AG04450 (cell line): ENCODE measurements at places on chromosomes 16 and 17.
A peak's percentile ranks its signal among the peaks of the same experiment; 100 is the strongest.

GRCh38 chr16:29927070-29927905, 1.3 kb upstream of the KCTD13 start:
- no peak for DNase-seq

DNA sequence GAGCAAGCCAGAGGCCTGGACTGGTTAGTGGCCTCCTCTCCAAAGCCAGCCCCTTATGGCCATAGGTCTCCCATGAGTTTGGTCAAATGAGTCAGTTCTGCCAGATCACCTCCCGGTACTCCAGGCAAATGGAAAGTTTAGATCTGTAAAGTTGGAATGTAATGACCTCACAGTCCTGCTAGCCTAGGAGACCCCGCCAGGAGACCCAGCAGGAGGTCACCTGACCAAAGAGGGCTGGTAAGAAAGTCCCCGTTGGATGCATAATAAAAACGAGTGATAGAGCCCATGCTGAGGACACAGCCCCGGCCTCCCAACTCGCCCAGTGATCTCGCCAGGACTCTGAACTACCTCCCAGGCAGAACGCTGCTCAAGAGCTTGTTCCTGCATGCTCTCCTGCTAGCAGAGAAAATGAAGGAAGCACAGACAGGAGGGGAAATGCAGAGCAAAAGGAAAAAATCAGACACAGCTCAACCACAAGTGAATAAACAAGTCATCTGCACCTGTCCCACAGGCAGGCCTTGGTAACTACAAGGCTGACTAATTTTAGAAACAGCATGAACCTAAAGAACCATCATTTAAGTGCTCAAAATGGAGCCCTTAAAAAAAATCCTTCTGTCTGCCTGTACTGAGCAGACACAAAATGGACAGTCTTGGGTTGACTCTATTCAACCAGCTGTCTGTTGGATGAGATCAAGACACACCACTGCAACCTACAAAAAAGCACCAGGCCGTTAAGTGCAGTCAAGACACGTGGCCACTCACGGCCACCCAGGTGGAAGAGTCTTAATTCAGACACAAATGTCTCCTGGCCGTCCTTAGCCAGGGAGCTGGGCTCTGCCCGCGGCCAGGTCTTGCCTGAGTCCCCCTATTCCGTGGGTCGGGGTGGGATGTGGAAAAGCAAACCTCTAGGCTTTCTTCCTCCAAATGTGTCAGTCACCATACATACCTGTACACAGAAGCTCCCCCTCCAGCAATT, 9.2 kb downstream of the CDIP1 start:
- DNase-seq, result peak; percentile 49

GRCh38 chr17:70523426-70523825, 354.1 kb downstream of the KCNJ2 start:
- DNase-seq, result no peak

GRCh38 chr17:31838636-31839225, 20.3 kb downstream of the COPRS start:
- DNase-seq, result no peak

GRCh38 chr17:41676058-41676419, 12.6 kb upstream of the EIF1 start:
- DNase-seq, result no peak

- DNase-seq, result no peak
Observed at GRCh38 chr16:177394-177822, 928 bp downstream of the HBA1 start.

DNA sequence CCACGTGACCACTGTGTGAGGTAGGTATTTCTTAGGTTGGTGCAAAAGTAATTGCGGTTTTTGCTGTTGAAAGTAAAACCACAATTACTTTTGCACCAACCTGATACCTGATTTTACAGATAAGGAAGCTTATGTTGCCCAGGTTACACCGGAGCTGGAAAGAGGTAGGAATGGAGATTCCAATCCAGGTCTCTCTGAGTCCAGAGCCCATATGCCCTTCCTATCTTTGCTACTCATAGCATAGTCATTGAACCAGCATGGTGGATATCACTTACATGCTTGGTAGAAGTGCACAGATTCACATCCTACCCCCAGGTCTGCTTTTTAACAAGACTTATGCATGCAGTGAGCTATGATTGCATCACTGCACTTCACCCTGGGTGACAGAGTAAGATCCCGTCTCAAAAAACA, 61.8 kb downstream of the ARSG start:
- no peak for DNase-seq

DNA sequence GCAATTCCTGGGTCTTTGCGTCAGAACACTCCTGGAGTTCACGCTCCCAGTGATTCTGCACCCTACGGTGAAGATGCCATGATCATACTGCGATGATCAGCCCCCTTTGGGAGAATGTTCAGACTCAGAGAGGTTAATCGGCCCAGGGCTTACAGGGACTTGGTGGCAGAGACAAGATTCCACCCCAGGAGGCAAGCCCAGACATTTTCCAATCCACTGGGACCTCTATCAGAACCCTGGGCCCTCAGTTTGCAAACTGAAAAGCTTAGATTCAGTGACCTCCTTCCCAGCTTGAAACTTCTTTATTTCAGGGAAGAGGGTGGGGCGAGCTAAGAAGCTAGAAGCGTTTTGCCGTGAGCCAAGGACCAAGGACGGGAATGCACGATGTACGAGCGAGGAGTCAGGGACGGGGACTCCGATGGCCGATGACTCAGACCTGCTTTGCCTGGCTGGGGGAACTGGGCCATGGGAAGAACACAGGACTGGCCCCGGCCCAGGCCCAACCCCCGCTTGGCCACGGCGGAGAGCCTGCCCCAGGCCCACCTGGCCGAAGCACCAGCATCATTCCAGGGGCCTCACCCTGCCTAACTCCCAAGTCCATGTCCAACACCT, 34.7 kb downstream of the SOCS3 start:
- DNase-seq, result no peak

DNA sequence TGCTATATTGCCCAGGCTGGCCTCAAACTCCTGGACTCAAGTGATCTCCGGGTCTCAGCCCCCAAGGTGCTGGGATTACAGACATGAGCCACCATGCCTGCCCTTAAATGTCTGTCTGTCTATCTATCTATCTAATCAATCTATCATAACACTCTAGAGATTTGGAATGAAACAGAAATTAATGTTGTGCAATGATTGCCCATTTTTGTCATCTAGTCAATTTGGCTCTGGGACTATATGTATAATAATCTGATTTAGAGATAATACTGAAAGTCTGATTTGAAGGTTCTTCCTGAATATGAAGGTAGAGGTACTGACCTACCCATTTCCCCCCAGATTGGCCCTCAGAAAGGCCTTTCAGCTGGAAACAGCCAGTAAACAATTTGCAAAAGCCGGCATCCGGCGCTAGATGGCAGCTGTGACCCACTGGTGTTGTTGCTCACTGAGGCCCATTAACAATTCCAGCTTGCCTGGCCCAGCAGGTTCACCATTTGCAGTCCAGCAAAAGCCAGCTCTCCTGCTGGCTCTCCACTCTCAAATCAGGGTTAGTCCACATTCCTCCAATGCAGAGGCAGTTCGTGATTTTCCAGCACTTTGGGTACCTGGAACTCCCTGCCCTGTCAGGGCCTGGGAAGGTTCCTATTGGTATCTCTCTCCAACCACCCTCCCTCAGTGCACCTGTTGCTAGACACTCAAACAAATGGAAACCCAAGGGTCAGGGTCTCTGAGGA, 22.9 kb upstream of the C16orf87 start:
- DNase-seq, result peak; percentile 36

GRCh38 chr17:2027528-2028233, 2.3 kb upstream of the DPH1 start:
- no peak for DNase-seq

- DNase-seq, result no peak
Observed at GRCh38 chr17:45436161-45436560, 3.5 kb upstream of the ARHGAP27 start.

DNA sequence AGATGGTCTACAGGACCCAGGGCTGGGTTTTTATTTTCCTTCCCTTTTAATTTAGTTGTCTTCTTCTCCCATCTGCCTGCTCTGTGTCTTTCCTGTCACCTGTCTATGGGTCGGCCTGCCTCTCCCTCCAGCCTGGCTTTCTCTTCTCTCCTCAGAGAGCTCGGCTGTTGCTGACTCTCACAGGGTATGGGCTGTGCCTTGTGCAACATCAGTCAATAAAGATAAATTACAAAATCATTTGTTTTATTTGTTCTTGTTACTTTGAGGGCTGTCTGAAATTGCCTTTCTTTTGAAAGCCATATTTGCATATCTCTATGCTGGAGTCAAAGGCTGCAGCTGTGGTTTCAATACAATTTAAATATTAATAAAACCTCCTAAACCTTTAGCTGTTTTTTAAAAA, 15.6 kb downstream of the RND2 start:
- no peak for DNase-seq

DNA sequence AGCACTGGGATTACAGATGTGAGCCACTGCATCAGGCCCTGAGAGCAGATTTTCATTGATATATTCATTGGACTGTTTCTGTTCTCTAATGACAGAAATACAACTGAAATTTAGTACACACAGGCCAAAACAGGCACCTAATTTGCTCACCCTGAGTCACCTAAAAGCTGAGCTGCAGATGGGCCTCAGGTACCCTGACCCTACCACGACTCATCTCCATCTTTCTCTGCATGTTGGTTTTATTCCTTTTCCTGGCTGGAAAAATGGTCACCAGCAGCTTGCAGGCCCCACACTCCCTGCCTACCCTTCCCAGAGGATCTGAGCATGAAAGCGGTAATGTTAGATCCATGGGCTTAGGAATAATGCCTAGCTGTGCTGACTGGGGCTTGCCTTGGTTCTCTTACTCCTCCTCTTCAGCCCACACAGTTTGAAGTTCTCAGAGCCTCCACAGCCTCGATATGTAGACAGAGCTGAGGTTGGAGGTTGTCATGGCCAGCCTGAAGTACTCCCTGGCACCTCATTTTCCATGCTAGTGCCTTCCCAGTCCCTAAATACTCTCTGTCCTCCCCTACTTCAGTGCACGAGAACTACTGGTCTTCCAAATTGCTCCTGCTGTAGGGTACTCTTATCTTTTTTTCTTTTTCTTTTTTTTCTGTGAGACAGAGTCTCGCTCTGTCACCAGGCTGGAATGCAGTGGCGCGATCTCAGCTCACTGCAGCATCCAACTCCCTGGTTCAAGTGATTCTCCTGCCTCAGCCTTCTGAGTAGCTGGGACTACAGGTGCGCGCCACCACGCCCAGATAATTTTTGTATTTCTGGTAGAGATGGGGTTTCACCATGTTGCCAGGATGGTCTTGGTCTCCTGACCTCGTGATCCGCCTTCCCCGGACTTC, 51.1 kb downstream of the CENPV start:
- DNase-seq, result no peak

DNA sequence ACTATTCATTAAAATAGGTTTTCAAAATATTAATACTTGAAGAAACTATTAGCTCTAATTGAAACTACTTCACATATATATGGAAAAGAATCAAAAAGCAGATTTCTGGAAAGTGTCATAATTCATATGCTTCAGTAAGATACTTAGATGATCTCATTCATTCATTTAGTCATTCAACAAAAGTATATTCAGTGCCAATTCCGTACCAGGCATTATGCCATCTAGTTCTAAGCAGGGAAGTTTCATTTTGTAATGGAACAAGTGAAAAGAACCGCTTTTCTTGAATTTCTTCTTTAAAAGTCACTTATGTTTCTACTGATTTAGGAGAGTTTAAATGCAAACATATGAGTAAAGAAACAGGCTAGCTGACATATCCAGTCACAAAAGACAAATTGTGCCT, 118.3 kb upstream of the FAM20A start:
- DNase-seq, result no peak

DNA sequence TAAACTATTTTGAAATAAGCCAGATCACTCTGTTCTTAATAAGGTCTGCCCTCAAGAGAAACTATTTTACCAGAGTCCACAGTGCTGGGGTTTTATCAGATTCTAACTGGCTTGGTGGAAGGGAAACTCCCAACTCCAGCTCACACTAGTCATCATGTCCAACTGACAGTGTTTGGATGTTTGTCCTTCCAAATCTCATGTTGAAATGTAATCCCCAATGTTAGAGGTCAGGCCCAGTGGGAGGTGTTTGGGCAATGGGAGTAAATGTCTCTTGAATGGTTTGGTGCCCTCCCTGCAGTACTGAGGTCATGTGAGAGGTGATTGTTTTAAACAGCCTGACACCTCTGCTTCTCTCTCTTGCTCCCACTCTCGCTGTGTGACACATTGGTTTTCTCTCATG, 1301.0 kb upstream of the CDH8 start:
- DNase-seq, result no peak

DNA sequence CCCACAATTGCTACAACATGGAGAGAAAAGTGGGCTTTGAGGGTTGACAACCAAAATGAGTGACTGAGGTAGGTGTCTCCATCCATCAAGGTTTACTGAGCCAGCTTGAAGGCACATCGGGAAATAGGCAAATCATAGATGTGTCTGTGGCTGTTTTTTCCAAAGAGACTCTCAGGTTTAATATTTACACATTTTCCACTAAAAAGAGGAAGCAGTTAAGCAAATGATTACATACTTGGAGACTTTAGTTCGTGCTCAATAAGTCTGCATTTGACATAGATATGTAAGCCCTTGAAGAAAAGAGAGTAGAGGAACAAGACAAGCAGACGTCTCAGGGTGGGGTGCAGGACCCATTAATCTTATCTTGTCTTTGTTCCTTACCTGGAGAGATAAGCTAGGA, 148.9 kb upstream of the COX10 start:
- no peak for DNase-seq

DNA sequence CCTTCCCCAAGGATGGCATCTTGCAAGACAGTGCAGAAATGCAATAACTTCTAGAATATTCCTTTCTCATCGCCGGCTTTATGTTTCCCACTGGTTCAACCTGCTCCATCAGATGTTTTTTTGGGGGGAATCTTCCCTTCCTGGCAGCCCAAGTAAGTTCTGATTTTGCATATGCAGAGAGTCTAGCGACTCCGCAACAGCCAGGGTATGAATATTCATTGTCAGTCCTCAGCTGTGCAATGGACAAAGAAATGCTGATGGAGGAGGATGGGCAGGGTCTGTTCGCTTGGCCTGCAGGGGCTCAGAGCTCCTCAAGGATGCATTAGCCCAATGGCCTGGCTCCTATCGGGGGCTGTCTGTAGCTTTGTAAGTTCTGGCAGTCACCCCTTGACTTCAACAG, 358.8 kb upstream of the CCL2 start:
- DNase-seq, result no peak

DNA sequence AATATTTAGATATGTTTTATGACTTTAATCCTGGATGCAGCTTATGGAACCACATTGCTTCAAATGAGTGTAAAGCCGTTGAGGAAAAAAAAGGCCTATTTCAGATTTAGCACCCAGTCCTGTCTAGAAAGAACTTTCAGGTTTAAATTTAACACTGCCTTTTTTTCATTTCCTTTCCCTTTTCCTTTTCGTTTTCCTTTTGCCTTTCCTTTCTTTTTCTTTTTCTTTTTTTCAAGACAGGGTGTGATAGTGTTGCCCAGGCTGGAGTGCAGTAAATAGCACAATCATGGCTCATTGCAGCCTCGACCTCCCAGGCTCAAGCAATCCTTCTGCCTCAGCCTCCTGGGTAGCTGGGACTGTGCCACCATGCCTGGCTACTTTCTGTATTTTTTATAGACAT, 15.9 kb downstream of the LUC7L3 start:
- DNase-seq, result no peak
